ENCODE measurements at places on chromosomes 6 and 20.
A peak's percentile ranks its signal among the peaks of the same experiment; 100 is the strongest.

DNA sequence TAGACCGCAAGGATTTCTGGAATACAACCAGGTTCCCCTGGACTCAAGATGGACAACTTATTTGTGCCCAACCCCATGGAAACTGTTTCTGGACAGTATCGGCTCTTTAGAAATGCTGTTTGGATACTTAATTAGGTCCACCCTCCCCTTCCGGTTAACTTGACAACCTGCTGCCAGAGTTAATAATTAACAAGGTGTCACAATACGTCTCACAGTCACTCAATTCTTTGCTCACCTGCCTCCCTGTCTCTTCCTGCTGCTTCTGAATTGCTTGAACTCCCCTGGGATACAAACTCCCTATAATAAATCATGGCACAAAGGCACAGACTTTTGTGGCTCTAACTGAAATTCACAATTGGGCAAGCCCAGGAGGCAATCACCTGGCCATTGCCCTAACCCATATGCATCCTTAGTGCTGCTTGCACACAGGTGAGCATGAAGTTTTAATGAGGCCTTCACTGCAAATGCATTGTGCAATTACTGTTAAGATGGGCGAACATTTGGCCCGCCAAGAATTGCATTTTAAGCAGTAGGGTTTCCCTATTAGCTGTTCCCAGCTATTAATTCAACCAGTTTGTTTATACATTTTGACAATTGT, 504.4 kb upstream of the NOX3 start:
- DNase-seq, result no peak

GRCh38 chr6:13830803-13831202, 16.4 kb upstream of the MCUR1 start:
- no peak for DNase-seq

DNA sequence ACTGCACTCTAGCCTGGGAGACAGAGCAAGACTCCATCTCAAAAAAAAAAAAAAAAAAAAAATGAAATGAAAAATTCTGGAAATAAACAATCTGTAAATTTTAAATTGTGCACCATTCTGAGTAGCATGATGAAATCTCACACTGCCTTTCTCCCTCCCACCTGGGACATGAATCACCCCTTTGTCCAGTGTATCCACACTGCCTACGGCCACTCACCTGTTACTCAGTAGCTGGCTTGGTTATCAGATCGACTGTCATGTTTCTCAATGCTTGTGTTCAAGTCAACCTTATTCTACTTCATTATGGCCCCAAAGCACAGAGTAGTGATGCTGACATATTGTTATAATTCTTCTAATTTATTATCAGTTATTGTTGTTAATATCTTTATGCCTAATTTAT, 58.7 kb upstream of the MTHFD1L start:
- DNase-seq, result no peak

- no peak for DNase-seq
These were observed 331.8 kb upstream of the BTBD3 start for GRCh38 chr20:11585752-11586352.

GRCh38 chr20:2610941-2611720, 41.3 kb upstream of the NOP56 start:
- no peak for DNase-seq

- DNase-seq, result no peak
These were observed 6.1 kb downstream of the EDN1 start for GRCh38 chr6:12296255-12296573.

- DNase-seq, result no peak
These were observed 41.5 kb downstream of the SH3BGRL2 start for GRCh38 chr6:79672631-79673111.

DNA sequence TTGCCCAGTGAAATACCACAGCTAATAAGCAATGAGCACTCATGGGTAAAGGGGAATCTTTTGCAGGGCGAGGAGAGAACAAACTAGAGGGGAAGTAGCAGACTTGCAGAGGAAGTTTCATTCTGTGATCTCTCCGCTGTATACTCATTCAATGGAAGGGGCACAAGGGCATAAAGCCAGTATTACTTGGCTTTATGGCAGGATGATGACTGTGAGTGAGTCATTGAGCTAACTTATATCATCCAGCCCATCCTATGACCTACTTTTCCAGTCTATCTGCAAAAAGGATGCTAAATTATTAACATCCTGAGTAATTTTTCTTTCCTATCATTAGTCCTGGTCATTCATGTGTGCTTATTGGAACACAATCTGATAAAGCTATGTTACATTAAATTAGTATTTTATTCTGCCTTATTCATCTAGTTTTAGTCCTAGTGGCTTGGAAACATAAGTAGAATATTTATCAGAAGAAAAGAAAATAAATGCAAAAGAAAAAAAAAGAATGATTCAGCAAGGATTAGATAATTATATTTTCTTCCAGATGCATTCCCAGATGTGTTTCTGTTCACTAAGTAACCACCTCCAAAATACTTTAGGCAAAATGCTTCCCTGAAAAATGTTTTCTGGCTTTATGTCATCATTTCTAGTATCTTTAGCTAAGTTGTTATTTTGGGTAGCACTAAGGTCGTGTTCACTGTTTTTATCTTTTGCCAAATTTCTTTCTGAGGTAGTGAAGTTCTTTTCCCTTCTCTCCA, 471.7 kb downstream of the CDKAL1 start:
- DNase-seq, result no peak

DNA sequence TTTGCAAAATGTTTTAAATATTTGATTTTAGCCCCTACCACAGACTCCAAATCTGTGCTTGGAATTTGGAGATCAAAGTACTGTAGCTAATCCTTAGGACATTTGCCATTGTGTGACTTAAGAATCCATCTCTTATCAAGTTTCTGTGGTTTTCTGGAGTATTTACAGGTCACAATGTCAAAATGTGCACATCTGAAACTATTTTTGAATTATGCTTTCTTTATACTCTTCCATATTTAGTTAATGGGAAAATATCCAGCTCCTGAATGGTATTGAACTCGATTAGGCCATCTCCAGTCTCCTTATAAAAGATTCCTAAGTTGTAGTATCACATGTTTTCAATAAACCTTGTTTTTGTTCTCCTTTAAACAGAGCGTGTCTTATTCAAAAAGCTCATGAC, 162.5 kb downstream of the KHDC1L start:
- DNase-seq, result no peak

GRCh38 chr20:46324960-46325703, 16.8 kb upstream of the CDH22 start:
- DNase-seq, result no peak

DNA sequence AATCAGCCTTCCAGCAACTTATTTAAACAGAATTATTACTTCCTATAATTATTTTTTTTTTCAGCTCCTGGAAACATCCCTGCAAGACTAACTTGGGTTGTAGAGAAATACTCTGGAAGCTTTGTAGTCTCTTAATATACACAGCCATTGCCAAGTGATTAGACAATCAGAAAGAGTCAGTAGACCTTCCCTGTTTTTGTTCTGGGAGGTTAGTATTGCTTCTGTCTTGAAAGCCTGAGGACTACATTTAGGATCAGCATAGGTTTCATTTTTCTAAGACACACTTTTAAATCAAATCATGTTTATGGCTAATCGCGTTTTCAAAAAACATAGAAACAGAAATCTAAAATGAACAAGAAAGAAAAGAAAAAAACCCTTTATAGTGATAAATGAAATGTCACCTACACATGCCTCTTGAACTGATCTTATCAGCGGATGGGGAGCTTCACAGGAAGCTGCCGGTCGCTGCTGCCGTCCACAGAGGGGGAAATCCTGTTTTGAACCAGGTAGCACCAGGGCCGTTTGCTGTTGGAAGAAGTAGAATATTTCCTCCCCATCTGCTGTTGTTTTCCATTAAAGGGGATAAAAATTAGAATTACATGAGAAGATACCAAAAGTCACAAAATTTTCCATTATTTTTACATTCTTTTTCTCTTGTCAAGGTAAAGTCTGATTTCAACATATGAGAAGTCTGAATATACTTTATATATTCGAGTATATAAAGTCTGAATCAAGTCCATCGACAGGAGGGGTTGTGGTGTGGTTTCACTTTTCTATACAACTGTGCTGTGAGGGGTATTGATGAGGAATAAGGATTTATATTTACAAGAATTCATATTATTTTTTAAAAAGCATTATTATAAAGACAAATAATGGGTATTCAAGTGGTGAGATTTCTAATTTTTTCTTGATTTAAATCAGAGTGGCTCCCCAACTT, 94.6 kb downstream of the ARMC2 start:
- DNase-seq, result peak; percentile 13

- DNase-seq, result no peak
These were observed 39.4 kb upstream of the KCNK5 start for GRCh38 chr6:39268721-39269120.

- no peak for DNase-seq
These were observed at the start of gene GRM4 for GRCh38 chr6:34146021-34146782. Gene GRM4 (minus strand): TSS chr6:34146087. CDS start chr6:34133496, 12,591 bp downstream.

GRCh38 chr6:51468704-51469103, 618.7 kb downstream of the PKHD1 start:
- DNase-seq, result no peak

- no peak for DNase-seq
These were observed 135.5 kb upstream of the SUPT3H start for GRCh38 chr6:45513213-45513618.

- no peak for DNase-seq
These were observed 77.0 kb downstream of the YTHDF1 start for GRCh38 chr20:63138855-63139341.

DNA sequence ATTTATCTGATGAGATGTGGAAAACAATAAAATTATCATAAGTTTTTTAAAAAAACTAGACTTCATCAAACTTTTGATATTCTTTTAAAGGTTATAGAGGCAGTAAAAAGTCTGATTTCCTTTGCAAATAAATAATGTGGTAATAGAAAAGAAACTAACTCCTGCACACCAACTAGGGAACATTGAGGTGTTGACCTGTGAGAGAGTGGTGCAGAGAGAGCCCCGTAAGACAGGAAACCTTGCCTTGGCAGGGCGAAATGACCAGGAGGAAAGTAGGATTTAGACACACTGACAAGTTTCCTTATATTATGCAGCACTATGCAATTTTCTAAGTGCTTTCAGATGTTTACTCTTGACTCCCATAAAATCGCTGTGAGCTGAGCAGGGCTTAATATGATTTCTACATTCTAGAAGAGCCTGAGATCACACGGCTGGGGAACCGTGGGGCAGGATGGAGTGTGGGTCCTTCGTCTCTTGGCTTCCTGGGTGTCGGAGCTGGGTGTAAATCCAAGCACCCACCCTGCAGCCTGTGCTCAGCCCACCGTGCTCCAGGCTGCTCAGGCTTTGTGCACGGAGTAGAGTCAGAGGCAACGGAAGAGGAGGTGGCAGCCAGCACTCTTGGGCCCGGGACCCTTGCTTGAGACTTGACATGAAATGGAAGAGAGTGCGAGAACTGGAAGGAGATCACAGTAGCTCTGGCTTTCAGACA, 61.3 kb upstream of the FOXQ1 start:
- no peak for DNase-seq

DNA sequence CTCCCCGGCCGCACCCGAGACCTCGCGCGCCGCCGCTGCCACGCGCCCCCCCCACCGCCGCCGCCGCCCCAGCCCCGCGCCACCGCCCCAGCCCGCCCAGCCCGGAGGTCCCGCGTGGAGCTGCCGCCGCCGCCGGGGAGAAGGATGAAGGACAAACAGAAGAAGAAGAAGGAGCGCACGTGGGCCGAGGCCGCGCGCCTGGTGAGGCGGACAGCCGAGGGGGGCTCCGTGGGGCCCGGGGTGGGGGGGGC, 426 bp downstream of the ASXL1 start:
- no peak for DNase-seq

DNA sequence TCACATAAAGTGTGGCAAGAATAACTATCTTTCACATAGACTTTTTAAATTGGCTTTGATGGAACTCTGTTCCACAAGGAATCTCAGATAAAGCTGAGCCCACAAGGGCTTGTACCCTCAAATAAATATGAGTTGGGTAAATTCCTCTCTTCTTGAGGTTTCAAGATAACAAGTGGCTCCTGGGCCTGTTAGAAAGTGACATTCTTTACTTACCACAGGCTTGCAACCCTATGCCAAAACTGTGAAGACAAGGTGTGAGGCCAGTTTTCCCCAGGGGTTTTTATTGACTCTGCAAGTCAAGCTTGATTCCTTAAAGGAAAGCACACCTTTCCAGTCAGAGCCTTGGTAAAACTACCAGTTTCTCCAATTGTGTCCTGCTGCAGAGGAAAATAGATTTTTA, 664.8 kb upstream of the GJE1 start:
- no peak for DNase-seq

DNA sequence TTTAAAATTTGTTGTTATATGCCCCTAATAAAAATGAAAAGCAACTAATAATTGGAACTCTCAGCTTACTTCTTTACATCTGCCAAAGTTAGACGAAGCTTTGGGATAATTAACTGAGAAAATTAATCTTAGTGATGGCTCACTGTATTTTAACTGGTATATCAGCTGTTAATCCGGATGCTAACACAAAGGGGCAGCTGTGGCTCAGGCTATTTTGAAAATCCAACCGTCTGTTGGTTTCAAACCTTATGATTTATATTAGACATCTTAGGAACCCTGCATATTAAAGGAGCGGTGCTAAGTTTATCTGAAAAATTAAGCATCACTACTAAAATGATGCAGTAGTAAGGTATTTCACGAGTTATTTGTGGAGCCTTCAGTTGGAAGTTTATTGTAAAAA, 96.6 kb downstream of the AKAP7 start:
- no peak for DNase-seq

DNA sequence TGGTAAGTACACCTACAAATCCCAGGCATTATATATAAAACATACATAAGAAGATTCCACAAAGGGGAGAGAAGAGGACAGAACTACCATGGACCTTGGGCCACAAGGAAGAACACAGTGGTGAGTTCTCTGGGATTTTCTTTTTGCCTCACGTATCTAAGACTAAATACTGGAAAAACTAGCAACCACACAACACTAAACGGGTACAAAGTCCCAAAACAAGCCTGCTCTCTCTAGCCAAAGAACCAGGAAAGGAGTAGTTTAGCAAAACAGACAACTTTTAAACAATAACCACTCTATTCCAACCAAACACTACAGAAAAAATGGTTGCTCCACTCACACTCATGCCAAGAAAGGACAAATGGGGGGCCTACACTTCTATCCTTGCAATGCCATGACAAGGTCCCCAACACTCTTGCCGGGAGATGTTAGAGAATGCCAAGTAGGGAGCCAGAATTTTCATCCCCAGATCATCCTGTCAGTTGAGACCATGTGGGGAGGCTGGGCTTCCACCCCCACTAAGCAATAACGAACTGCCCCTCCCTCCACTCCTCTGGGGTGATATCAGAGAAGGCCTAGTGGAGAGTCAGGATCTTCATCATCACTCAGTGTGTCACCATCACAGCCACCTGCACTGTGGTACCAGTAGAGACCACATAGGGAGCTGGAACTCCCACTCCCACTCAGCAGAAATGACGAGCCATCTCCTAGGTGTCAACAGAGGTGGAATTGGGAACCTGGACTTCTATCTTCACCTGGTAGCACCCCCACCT, 123.5 kb downstream of the DST start:
- DNase-seq, result no peak

DNA sequence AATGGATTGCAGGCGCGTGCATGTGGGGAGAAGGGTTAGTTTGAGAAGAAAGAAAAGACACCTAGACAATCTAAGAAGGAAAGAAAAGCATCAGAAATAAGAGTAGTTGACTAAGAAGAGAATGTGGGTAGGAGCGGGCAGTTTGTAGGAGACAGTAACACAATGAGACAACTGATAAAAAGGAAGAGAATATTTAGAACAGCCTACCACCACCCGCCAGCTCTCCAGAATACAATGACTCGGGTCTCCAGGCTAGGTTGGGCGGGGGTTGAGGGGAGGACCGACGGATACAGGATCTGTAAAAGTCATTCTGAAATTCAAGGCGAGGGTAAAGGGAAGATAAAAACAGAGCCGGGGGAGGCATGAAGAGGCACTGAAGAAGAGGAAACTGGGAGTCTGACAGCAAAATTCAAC, 712 bp downstream of the ABHD16A start:
- DNase-seq, result peak; percentile 5

All from stimulated activated CD4-positive, alpha-beta T cell treated with anti-CD3 and anti-CD28 coated beads, TNF-alpha, amount 100 ng/mL, for 24 hours (primary cell).